ENCODE measurements at places on chromosomes 6 and 20. TPM values are rescaled to one million over a fixed set of nuclear protein-coding genes. Genes with fewer than 3 reads are reported as not detected.

Gene SLC44A4
- total RNA-seq: 0.14 TPM

Gene RAET1L
- total RNA-seq: 0.25 TPM

Gene PROKR2
- total RNA-seq: not detected

Gene SAMD3
- not detected for total RNA-seq

Gene RANBP9
- 13.4 TPM for total RNA-seq

Gene BIRC7
- 4.4 TPM for total RNA-seq

Gene DEF6
- total RNA-seq: 0.06 TPM

Gene FAXC
- total RNA-seq: 6.5 TPM

Gene GDAP1L1
- not detected for total RNA-seq

Gene LPA
- total RNA-seq: 0.02 TPM

Gene ANGPT4
- 0.03 TPM for total RNA-seq

Gene LY6G6C
- total RNA-seq: not detected

Gene SFT2D1
- total RNA-seq: 43.3 TPM

Gene CNR1
- total RNA-seq: 0.33 TPM

Gene RGS19
- 20.7 TPM for total RNA-seq

Gene TMEM74B
- 2.6 TPM for total RNA-seq

Gene COL19A1
- total RNA-seq: not detected

Gene HLA-F
- total RNA-seq: 4.9 TPM

Gene SEL1L2
- total RNA-seq: not detected

Gene C20orf141
- not detected for total RNA-seq

Gene PCK1
- not detected for total RNA-seq

Gene PRDM1
- total RNA-seq: 4.2 TPM

Gene SALL4
- 2.3 TPM for total RNA-seq

Gene SLC17A4
- not detected for total RNA-seq

Gene BPIFB6
- total RNA-seq: not detected
